NCI-H69 (cell line): ENCODE measurements at places on chromosomes 4 and X.

DNA sequence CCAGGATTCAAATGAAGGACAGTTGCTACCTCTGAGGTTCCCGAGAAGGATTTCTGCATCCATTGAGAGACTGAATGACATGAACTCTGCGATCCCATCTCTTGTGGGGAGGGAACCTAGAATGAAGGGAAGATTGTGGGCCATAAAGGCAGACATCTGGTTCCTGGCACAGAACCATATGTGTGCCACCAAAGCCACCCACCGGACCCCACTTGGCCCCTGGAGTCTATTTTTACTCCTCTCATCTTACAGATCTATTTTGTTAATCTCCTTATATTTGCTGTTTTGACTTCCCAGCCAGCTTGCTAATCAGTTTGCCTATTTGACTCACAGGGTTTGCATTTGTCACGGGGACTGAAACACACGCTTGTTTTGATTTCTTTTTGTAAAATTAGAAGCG, 7.3 kb downstream of the SOD3 start:
- peak; percentile 9 for DNase-seq

DNA sequence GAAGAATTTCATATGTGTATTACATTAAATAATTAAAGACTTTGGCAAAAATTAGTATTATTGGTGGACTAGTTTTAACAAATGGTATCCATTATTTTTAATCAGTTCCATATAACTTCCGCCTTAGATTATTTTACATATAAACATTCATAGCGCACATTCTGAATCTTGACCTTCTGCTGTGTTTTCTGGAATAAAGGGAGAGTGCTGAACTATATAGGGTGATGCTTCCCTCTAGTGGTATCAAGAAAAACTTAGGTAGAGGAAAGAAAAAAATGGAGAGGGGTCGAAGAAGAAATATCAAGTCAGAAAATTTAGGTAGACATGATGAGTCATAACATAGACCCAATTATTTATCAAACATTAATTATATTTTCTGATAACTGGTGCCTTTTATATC, 155.6 kb upstream of the PACRGL start:
- DNase-seq: peak; percentile 49

GRCh38 chr4:71630803-71631202, 153.1 kb downstream of the GC start:
- no peak for DNase-seq

DNA sequence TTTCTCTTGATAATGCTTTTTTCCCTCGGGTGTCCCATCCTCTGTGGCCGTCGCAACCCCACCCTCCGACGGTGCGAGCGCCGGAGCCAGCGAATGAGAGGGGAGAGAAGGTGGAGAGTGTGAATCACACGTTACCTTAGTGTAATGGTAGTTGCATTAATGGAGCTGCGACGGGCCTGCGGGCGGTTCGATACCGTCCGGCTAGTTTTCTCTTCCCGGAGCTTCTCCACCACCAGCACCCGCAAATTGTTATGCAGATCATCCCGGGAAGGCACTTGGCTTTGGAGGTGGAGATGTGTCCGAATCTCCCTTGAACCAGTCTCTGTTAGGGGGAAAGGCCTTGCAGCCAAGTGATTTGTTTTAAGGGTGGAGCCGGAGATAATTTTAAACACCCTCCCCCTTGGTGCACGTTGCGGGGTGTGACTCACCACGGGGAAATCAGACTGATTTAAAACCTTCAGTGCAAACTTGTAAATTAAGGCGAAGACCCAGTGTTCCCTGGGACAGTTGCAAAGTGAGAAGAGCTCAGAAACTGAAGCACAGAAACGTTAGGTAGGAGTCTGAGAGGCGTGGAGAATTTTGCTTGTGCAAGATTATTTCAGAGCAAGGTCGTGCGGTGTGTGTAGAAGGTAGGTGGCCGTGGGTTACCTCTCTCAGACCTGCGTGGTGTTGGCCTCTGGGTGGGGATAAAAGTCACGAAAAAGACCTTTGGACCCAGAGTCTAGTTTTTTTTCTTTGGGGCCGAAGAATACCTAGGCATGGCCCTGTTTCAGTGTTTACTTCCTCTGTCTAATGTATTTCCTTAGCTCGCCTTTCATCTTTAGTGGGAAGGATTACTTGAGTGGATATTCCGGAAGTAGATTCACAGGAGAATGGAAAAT, 1.3 kb downstream of the AFF1 start:
- peak; percentile 69 for DNase-seq

- DNase-seq: peak; percentile 78
Measured at GRCh38 chr4:82561786-82562563, at the start of gene TMEM150C. Gene TMEM150C (minus strand): TSS chr4:82561988. CDS start chr4:82504657, 57,331 bp downstream.
